ENCODE measurements at places on chromosomes 3 and 15. TPM values are rescaled to one million over a fixed set of nuclear protein-coding genes. Genes with fewer than 3 reads are reported as not detected.

- no peak for DNase-seq
These were observed 40.1 kb upstream of the DCLK3 start for GRCh38 chr3:36804295-36805055.

GRCh38 chr3:49132437-49133225 lies at the start of gene LAMB2:
TSS of gene LAMB2 (minus strand) at chr3:49133050. CDS start at chr3:49132867, 183 bp downstream.
- DNase-seq: no peak

GRCh38 chr3:33071181-33071580 lies 25.8 kb downstream of the GLB1 start:
- DNase-seq: no peak

GRCh38 chr15:77470235-77470634 lies 49.5 kb downstream of the HMG20A start:
- DNase-seq: no peak

- DNase-seq: no peak
These were observed 6.8 kb downstream of the CHRNA3 start for GRCh38 chr15:78614021-78614420.

VEPH1 gene
- polyA plus RNA-seq: not detected

GAP43 gene
- not detected for polyA plus RNA-seq

TMEM207 gene
- polyA plus RNA-seq: not detected

ILDR1 gene
- polyA plus RNA-seq: not detected

Measured in immature natural killer cell (primary cell).